ENCODE measurements at places on chromosomes 16 and 17.

DNA sequence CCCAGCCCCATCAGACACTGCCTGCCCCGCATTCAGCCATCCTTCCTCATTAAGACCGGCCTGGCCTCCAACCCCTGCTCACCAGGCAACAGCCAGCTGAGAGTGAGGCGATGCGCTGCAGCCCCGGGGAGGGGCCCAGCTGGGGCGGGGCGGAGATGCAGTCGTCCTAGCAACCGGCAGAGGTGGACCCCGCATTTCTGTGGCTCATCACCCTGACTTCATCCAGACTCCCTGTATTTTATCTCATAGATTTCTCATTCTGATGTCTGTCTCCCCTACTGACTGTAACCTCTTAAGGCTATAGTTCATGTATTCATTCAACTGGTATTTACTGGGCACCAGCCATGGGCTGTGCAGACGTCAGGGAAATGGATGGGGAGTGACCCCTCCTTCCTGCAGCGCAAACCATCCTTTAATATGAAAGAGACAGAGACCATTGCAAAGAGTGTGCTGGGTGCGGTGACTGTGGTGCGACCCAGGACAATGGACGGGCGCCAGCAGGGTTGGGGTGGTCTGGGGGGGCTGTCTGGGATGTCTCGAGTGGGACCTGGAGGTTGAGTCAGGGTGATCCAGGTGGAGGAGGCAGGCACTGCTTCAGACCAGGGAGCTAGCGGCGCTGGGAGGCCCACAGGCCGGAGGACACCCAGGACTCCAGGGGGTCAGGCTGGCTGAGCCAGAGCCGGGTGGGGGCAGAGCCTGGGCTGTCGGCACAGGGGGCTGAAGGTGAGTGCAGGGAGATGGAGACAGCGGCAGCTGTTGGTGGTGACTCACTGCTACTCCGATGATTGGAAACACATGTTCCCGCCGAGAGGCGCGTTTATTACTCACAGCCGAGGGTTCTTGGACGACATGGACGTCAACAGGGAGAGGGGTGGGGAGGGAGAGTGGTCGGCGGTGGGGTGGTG is 10.5 kb upstream of the TIMP2 start:
- no peak for DNase-seq

GRCh38 chr16:83145297-83145696 is 518.5 kb downstream of the CDH13 start:
- no peak for DNase-seq

DNA sequence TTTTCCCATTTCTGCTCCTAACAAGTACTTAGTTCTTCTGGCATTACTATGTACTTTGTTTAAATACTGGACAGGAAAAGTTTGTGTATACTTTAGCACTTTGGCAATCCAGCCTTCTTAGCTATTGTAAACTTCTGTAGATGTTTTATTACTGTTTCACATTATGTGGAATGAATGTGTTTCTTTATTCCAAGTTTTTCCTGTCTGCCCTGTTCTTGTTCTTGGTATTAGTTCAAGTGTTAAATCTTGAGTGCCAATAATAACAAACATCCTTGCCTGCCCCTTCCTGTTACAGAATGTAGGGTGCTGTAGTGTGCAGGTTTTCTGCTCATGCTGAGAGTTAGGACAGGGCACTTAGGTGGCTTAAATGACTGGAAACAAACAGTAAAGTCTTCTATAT is 7.3 kb upstream of the CAPNS2 start:
- DNase-seq: no peak

DNA sequence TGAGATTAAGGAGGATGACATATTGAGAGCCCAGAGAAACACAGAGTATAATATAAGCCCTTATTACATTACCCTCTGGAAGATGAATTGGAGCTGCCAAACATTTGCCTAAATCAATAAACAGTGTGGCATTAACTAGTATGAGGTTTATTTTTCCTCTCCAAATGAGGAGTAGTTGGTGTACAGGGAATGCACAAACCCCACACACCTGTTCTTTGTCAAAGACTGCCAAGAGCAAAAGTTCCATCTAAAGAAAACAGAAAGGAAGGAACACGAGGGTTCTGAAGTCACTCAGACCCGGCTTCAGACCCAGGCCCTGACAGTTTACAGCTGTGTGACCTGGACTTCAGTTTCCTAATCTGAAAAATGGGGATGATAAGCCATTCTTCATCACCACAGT is 138.1 kb downstream of the SHISA9 start:
- DNase-seq: no peak

DNA sequence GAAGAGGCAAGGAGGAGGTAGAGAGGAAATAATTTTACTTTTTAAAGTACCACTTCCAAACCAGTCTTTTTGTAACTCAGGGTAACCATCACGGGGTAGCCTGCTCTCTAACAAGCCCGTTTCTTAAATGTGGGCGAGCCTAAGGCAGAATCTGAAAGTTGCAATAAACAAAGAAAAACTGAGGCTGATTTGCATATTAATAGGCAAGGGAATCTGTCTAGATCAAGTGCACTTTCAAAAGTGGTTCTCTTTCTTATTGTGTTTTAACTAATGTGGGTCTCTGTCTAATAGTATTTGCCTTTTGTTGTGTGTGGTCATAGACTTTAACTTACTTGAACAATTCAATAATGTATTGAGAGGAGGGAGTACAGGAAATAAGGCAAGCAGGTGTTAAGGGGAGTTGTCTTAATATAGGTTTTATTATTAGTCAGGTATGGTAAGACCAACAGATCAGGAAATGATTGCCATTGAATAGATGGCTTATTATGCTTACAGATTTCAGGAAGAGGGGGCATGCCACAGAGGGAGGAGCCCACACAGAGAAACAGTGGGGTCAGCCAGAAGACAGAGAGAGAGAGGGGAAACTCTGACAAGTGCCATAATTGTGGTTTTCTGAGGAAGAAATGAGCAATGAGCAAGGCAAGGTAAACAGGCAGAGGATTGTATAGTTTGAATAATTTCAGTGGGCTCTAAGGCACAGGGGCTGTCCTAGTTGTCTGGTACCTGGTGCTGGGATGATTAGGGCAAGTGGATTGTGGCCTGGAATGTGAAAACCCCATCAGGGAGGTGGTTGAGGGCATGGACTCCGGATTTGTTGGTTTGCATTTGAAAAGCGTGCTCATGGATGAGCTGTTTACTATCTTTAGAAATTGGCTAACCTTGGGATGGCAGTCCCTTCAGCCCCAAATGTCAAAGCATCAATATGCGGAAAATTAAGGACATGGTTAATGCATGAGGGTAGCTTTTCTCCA is 237.2 kb downstream of the TOX3 start:
- DNase-seq: no peak

GRCh38 chr17:60599220-60599619 is 773 bp upstream of the PPM1D start:
- no peak for DNase-seq

- DNase-seq: no peak
Measured at GRCh38 chr17:81479175-81480071, 33.2 kb downstream of the ACTG1 start.

- no peak for DNase-seq
Measured at GRCh38 chr16:58346831-58347371, 45.4 kb upstream of the GINS3 start.

GRCh38 chr16:77509051-77509450 is 74.2 kb upstream of the ADAMTS18 start:
- DNase-seq: no peak

DNA sequence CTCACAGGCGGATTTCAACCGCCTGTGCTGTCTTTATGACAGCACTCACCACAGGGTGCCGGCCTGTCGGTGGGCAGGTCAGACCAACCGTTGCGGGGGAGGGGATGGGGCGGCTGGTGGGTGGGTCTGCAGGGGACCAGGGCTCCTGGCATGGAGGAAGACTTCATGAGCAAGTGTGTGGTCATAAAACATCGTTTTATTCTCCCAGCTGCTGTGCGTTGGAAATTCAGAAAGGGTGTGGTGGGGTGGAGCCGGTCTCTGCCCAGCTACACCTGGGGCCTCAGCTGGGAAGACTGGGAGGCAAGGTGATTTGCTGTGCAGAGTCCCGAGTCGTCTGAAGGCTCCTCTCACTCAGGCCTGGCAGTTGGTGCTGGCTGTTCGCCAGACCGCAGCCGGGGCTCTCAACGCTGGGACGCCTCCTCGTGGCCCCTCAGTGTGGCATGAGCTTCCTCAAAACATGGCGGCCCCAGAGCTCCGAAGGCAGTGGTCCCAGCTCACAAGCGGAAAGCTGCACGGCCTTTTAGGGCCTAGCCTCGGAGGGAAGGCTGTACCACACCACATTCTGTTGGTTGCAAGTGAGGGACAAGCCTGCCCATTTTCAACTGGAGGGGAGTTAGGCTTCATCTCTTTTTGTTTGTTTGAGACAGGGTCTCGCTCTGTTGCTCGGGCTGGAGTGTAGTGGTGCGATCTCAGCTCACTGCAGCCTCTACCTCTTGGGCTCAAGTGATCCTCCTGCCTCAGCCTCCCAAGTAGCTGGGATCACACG is 45.8 kb upstream of the GSE1 start:
- no peak for DNase-seq

GRCh38 chr16:77789085-77790008 is 983 bp downstream of the VAT1L start:
- DNase-seq: no peak

DNA sequence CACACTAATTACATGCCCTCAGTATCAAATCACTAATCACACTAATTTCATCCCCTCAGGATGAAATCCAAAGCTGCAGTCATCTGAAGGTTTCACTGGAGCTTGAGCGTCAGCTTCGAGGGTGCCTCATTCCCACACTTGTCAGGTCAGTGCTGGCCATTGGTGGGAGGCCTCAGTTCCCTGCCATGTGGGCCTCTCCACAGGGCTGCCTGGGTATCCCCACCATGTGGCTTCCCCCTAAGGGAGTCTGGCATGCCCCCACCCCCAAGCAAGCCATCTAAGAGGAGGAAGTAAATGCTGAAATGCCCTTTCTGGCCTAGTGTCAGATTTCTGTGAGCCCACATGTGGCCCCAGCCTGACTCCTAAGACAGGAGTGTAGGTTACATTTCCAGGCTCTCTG is 78.6 kb upstream of the CDH5 start:
- no peak for DNase-seq

- no peak for DNase-seq
Measured at GRCh38 chr17:44007346-44008204, 3.2 kb downstream of the NAGS start.

DNA sequence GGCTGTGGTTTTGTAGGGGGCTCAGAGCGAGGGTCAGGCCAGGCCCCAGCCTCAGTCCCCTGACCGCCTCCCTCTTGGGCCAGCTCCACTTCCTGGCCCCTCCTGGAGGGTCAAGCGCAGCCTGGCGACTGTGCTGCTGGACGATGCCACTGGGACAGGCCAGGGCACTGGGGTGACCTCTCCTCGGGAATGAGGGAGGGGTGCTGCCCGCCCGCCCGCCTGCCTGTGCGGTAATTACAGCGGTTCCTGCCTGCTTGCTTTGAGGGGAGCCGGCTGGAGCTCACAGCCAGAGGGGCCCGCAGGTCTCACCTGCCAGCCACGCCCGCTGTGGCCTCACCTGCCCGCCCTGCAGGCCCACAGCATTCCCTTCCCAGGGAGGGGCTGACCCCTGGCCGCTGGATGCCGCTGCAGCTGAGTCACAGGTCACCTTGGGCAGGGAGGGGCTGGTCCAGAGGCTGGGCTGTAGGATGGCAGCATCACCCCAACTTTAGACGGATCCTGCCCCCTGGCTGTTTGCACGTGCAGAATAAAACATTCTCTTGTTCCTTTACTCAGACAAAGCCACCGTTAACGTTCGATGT is 76.7 kb upstream of the CBX4 start:
- DNase-seq: no peak

GRCh38 chr17:48647103-48647962 is 21.2 kb upstream of the HOXB9 start:
- no peak for DNase-seq

GRCh38 chr16:58418601-58419000 is 26.3 kb downstream of the GINS3 start:
- no peak for DNase-seq

DNA sequence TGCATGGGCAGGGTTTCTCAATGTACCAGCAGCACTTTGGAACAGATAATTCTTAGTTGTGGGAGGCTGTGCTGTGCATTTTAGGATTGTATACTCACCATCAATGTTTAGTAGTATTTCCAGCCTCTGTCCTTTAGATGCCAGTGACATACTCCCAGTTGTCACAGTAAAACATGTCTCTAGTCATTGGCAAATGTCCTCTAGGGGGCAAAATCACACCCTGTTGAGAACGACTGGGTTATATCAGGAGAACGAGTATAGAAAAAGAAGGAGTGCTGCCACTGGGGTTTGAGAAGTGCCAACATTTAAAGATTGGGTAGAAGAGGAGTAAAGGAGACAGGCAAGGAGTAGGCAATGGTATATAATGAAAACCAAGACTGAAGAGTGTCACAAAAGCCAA is 37.9 kb upstream of the SMIM36 start:
- DNase-seq: no peak

- no peak for DNase-seq
Measured at GRCh38 chr17:280216-280615, 72.4 kb downstream of the RPH3AL start.
